ENCODE measurements at places on chromosomes 1 and 21. TPM values are rescaled to one million over a fixed set of nuclear protein-coding genes. Genes with fewer than 3 reads are reported as not detected.

TSEN15 gene
- 31.6 TPM for polyA plus RNA-seq

KIF26B gene
- 0.06 TPM for polyA plus RNA-seq

KDF1 gene
- 9.5 TPM for polyA plus RNA-seq

TRAF3IP3 gene
- polyA plus RNA-seq, result 613 TPM

BGLAP gene
- 0.33 TPM for polyA plus RNA-seq

GRIK1 gene
- not detected for polyA plus RNA-seq

ICOSLG gene
- polyA plus RNA-seq, result 3.6 TPM

SERPINC1 gene
- not detected for polyA plus RNA-seq

- no peak for DNase-seq
These were observed 150.0 kb downstream of the BACH1 start for GRCh38 chr21:29448766-29449165.

GRCh38 chr1:168362991-168363390 lies 82.3 kb downstream of the TBX19 start:
- peak; percentile 53 for DNase-seq

- DNase-seq, result no peak
These were observed 104.0 kb downstream of the ATG4C start for GRCh38 chr1:62887799-62888507.

DNA sequence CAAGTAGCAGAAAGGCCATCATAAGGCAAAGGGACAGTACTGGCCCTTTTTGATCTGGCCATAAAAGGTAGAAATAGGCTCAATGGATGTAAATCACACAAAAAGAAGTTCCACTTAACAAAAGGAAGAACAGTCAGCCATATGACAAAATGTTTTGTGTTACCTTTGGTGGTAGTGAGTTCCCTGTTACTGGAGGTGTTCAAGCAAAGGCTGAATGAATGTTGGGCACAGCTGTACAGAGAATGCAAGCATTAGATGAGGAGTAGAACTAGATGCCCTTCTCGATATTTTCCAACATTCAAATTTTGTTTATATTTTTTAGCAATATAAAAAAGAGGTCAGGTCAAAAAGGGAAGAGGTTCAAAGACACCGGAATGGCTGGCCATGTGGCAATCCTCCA lies 20.0 kb downstream of the OLFML3 start:
- DNase-seq, result no peak

DNA sequence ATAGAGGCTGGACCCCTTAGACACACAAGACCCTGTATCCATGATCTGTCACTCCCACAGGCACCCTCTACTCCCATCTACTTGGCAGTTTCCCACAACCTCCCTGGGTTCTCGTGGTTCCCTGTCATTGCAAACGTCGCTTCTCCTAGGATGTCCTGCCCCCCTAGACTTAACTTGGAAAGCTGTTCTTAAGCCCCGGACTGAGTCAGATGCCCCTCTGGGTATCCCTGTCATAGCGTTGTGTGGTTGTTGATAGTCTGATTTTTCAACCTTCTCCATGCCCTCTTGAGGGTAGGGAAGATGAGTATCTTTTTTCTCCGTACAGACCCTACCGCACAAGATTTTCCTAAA lies 11.8 kb downstream of the RCC1 start:
- no peak for DNase-seq

- DNase-seq, result no peak
These were observed 163.3 kb downstream of the SLC35F3 start for GRCh38 chr1:234067581-234068337.

DNA sequence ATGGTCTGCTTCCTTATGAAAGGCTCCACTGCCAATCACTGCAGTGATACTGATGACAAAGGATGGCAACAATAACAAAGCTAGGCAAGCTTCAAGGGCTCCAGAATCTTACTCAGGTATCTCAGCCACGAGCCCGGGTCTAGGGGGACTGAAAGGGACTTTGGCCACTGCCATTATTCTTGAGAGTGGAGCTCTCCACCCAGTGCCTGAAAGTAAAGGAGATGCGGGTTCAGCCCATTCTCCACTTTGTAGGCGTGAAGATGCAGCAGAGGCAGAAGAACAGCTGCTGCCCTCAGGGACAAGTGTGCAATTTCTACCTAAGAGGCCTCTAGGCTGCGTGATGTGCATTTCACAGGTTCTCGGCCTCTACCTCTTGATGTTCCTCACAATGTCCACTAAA lies 31.4 kb upstream of the SLAMF9 start:
- no peak for DNase-seq

- no peak for DNase-seq
These were observed 2.6 kb upstream of the THEMIS2 start for GRCh38 chr1:27869719-27870085.

DNA sequence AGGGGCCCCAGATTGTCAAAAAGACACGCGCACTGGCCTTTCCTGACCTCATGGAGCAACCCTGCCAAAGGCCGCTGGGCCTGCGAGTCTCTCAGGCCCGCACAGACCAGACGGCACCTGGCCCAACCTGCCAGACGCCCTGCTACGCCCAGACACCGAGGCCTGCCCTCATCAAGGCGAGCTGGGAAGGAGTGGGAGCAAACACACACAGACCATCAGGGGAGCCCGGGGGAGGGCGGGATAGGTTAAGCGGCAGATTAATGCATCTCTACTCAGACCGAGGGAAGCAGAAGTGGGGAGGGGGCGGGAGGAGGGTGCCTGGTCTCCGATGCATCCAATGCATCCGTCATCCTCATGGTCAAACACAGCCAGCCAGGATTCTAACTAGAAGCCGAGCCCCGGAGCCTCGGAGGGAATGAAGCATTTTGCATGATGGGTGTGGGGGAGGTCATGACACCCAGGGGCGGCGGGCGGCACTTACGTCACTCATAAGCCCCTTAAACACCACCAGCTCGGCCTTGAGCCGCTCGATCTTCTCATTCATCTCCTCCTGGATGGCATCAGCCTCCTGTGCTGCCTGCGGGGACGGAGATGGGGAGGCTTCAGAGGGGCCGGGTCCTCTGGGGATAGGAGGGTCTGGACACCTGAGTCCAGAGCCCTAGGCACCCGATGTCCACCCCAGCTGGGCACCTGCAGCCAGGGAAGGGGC lies 17.0 kb upstream of the ALDH4A1 start:
- no peak for DNase-seq

- no peak for DNase-seq
These were observed 306.4 kb downstream of the HHAT start for GRCh38 chr1:210635108-210635507.

DNA sequence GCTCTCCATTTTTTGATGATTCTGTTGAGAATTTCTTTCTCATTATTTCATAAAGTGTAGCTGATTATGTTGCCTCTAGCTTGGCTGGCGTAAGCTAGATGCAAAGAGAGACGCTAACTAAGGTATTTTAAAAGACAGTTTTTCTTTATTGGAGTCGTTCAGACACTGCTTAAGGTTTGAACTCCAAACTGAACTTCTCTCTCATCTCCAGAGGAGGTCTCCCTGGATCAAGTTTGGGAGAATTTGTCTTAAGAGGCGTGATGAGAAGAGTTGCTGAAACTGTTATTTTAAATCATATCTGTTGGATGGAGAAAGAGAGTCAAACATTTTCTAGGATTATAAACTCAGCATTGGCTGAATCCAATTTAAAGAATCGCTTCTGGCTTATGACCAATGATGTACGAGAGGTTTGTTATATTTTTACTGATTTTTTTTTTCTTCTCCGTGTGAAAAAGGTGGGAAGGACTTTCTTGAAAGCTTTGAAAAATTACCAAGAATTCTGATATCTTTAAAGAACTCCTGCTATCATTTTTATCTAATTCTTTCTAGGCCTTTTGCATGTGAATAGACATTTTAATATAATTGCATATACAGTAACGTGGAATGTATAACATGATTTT lies 34.0 kb downstream of the MAP3K7CL start:
- no peak for DNase-seq

- DNase-seq, result no peak
These were observed 28.8 kb upstream of the ZBTB21 start for GRCh38 chr21:42038826-42039425.
